ENCODE measurements at places on chromosomes 4 and X. TPM values are rescaled to one million over a fixed set of nuclear protein-coding genes. Genes with fewer than 3 reads are reported as not detected.

DNA sequence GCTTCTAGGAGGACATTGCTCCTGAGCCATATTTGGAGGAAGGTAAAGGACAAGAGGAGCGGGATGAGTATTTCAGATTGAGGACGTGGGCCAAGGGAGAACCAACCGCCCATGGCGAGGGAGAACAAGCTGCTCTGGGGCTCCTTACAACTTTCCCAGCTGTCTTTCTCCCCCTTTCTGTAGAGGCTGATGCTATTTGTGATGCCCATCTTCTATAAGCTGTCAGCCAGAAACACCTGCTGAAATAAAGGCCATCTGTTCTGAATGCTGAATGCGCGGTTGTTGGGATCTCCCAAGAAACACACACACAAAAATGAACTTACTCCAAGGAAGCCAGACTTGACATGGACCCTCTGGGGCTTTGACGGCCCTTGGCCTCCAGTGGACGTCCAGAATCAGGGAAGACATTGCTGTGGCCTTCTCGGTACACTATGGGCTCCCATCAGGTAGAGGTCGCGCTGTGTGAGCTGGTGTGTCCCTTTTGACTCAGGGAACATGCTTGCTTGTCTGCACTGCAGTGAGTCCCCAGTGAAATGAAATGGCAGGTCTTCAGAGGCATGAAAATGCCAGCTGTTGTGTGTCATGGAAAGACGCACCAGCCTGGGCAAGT lies 30.9 kb downstream of the RWDD4 start:
- H3K27me3 ChIP-seq = no peaks in the 10 kb centered on the region
- H3K4me1 ChIP-seq = no peaks in the 10 kb centered on the region
- H3K4me3 ChIP-seq = no peak overlapping the region

The KIT gene
- total RNA-seq = not detected

- H3K4me1 ChIP-seq = peaks cover 7% of the 10 kb centered on the region
- no peak for DNase-seq
- H3K27me3 ChIP-seq = no peaks in the 10 kb centered on the region
- no peaks in the 10 kb centered on the region for H3K36me3 ChIP-seq
- peak overlapping the region; percentile 54 for H3K4me3 ChIP-seq
- H3K27ac ChIP-seq = no peak overlapping the region
Observed at GRCh38 chr4:183723561-183724228, 64.6 kb downstream of the TRAPPC11 start.

GRCh38 chrX:153967536-153968224 lies 3.9 kb downstream of the HCFC1 start:
- no peaks in the 10 kb centered on the region for H3K27me3 ChIP-seq
- no peaks in the 10 kb centered on the region for H3K36me3 ChIP-seq
- H3K4me3 ChIP-seq = no peak overlapping the region
- no peaks in the 10 kb centered on the region for H3K4me1 ChIP-seq

The FDCSP gene
- total RNA-seq = not detected

- H3K4me1 ChIP-seq = no peaks in the 10 kb centered on the region
- no peaks in the 10 kb centered on the region for H3K27me3 ChIP-seq
- DNase-seq = no peak
Observed at GRCh38 chr4:175407926-175408325, 404.1 kb downstream of the GPM6A start.

The PNCK gene
- total RNA-seq = 4.4 TPM

The CPEB2 gene
- 9.4 TPM for total RNA-seq

Measured in PC-9 (cell line).